EH (cell line): ENCODE measurements at places on chromosomes 1 and 21.
A peak's percentile ranks its signal among the peaks of the same experiment; 100 is the strongest.

GRCh38 chr1:197911111-197911856, 5.9 kb upstream of the LHX9 start:
- DNase-seq = peak; percentile 35

GRCh38 chr1:25799935-25800702, at the start of gene SELENON:
SELENON (plus strand) TSS chr1:25800193; CDS start chr1:25800231, 38 bp downstream.
- peak; percentile 67 for DNase-seq

- DNase-seq = peak; percentile 5
Measured at GRCh38 chr1:232844791-232845190, 39.6 kb downstream of the MAP10 start.

DNA sequence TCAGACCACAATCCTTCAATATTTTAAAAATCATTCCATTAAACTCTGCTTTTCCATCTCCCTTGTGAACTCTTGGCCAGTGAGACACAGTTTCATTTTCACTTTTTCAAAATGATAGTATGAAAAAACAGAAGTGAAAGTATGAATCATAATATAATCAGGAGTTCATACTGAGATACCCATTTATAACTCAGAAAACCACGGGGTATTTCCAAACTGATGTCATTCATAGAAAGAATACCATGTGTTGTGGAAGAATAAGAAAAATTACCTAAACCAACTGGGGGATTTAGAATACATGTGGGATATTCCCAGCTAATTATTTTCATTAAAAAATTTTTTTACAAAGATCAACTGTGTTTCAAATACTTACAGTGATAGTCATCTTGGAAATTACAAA, 149.9 kb downstream of the MRPL39 start:
- peak; percentile 22 for DNase-seq

- DNase-seq = no peak
Measured at GRCh38 chr1:101310506-101310905, 73.7 kb downstream of the S1PR1 start.

DNA sequence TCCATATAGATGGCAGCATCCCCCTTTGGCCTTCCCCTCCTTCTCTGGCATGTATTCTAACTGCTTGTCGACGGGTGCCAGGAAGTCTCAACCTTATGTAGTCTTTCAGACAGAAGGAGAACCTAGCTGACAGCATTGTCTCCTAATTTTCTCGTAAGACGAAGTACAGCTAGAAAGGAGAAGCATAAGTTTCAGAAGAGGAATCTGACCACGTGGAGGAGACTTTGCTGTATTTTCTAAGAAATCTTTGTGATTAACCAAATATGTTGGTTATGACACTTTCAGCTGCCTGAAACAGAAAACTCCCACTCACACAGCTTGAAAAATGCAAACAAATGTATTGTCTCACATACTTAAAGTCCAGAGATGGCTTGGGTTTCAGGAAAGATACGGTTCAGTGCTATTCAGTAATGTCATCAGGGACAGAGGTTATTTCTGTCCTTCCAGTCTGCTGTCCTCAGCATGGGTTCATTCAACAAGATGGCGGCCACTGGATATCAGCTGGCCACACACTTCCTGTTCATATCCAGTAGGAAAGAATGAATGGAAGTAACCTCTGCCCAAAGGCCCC, 109.5 kb upstream of the ZNF648 start:
- DNase-seq = no peak

DNA sequence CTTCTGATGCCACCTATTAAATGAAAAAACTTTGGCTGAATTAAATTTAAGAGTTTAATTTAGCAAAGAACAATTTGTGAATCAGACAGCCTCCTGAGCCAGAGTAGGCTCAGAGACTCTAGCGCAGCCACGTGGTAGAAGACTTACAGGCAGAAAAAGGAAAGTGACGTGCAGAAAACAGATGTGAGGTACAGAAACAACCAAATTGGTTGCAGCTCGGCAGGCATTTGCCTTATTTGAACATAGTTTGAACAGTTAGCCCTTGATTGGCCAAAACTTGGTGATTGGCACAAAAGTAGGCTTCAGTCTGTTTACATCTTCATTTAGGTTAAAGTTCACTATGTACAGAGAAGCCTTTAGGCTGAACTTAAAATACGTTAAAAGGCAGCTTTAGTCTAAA, 22.9 kb downstream of the TCP10L start:
- peak; percentile 88 for DNase-seq

GRCh38 chr1:163656095-163656759, 334.5 kb downstream of the NUF2 start:
- DNase-seq = no peak

DNA sequence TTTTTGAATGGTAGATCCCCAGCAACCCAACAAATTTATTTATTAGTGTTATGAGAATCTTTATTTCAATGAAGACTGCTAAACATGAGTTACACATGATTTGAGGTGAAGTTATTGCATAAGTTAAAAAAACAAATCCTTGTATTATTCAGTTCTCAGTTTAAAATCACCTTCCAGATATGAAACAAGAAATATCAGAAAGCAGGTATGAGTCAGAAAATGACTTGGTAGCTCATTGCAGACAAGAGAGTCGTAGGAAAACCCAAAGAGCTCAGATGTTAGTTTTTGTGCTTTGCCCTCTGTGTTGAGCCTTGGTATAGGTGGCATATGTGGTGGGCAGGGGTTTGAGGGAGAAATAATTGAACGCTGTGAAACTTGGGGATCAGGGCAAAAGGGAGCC, 339.4 kb downstream of the BRINP3 start:
- DNase-seq = no peak

GRCh38 chr1:209241487-209241886, 342.0 kb upstream of the CAMK1G start:
- DNase-seq = peak; percentile 18

- no peak for DNase-seq
Measured at GRCh38 chr1:19814681-19815503, at the start of gene RNF186. RNF186 (minus strand) TSS chr1:19815283; CDS start chr1:19815101, 182 bp downstream.

DNA sequence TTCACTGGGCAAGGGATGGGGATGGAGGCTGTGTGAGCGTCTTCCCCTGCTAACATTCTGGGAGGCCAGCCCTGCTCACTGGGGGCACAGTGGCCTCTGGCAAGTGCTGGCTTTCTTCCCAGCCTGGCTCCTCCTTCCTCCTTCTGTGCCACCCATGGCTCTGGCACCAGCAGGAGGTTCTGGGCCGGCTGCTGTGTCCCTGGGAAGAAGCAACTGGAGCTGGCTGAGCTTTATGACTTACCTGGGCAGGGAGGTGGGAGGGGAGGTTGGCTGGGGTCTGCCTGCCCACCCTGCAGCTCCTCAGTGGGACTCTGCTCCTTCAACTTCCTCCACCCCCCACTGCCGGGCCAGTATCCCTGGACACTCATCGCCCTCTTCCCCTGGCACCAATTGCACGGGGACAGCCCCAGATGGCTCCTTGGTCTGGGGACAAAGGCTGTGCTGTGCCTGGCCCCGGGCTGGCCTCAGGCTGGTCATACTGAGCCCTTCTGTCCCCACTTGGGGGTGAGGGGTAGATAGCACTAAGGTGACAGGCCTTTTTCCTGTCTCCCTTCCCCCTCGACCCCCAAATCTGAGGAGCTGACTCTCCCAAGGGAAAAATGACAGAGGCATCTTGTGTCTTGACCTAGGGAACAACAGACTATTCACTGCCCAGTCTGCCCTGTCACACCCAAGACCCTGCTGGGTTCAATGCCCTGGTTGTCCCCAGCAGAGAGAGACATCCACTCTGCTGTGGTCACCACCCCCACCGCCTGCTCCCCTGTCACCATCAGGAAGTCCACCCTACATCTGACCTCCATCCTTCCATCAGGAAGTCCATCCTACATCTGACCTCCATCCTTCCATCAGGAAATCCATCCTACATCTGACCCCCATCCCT, 14.4 kb downstream of the CDK18 start:
- DNase-seq = no peak

GRCh38 chr1:56535939-56536338, 43.4 kb downstream of the PLPP3 start:
- no peak for DNase-seq

- DNase-seq = peak; percentile 27
Measured at GRCh38 chr21:45407629-45408247, 2.8 kb downstream of the COL18A1 start.

- DNase-seq = peak; percentile 74
Measured at GRCh38 chr21:35682904-35683549, 377.3 kb downstream of the SETD4 start.

- DNase-seq = no peak
Measured at GRCh38 chr1:53763911-53764310, 24.9 kb upstream of the GLIS1 start.

DNA sequence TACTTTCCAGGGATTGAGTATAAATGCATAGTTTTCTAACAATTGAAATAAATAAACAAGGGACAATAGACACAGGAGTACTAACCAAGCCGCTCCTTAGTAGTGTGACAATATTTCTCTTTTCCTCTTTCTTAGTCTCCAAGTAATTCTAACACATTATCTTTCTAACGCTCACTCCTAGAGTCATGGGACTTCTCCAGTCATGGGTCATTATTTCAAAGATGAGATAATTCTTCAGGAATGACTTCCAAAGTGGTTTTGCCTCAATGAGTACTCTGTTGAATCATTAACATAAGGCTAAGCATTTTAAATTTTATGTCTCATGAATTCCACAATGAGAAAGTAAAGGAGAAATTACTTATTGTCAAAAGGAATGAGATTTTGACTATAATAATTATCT, 605.8 kb upstream of the ADAMTS5 start:
- DNase-seq = peak; percentile 93

GRCh38 chr21:33393348-33393747, 9.9 kb upstream of the IFNGR2 start:
- no peak for DNase-seq

DNA sequence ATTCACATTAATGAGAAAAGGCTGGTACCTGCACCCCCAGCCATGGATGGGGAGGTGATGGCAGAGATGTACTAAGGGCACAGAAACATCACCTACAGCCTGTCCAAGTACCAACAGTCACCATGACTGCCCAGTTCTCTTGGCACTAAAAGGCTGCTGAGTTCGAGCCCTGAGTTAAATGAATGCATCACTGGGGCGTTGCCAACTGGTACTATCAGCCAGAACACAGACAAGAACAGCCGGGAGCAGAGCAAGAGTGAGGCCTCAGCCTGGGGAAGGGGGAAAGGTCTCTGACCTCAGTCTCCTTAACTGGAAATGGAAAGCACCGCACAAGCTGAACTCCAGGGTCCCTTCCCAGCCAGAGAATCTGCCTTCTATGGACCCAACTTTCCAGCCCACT, 60.5 kb downstream of the GLIS1 start:
- no peak for DNase-seq

DNA sequence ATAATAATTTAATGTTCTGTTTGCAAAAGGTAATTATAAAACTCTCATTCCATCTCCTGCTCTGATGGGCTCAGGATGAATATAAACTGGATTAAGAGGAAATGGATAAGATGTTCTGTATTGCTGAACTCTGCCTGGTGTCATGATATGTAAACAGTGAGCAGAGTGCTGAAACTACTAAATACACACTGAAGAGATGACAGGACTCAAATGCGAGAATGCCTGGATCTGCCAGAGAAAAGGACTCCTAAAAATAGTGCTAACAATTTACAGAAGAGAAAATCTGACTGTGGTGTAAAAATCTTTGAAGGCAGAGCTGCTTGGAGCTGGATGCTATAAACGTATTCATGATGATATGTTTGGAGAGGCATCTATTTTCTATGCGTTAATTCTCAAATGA, 303.2 kb downstream of the RWDD3 start:
- DNase-seq = no peak

GRCh38 chr1:199422206-199422605, 605.3 kb upstream of the NR5A2 start:
- DNase-seq = peak; percentile 61

DNA sequence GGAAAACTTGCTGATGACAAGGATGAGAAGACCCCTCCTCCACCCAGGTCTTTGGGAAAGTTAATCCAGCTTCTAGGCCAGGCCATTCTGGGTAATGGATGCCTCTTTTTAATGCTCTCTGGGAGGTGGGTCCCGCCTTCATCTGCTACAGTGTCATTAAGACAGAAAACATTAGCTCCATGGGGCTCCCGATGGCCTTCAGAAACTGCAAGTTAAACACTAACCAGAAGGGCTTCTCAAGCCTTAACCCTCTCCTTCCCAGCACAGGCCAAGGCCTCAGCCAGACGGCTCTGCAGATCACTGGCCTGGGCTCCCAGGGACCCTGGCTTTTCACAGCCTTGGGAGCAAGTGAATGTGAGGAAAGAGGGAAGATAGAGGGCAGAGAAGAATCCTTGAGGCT, 364.9 kb downstream of the MATN1 start:
- no peak for DNase-seq

DNA sequence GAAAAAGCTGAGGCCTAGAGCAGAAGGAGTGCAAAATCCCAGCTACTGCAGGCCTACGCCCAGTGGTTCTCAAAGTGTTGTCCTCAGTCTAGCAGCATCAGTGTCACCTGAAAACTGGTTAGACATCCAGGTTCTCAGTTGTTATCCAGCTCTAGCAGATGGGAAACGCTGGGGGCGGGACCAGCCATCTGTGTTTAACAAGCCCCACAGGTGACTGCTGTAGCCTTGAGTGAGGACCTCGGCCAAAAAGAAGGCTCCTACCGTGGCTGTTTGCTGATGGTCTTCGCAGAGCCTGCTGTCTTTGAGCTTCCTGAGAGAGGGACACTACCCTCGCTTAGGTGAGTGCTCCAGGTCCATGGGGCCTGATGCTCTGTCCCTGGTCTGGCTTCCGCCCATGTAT, 69.7 kb downstream of the LRRN2 start:
- DNase-seq = no peak

DNA sequence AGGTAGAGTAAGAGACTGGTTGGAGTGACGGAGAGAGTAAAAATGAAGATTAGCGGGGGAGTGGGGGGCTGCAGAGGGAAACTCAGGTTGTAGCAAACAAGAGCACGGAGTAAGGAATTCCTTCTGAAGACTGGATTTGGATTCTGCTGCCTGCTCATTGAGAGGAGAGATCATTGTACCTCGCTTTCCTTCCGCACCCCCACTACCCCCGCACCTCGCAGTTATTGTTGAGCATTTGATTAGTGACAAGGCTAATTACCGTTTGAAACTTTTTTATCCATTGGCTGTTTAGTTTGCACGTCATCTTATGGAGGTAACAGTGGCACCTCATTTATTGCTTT, 463 bp downstream of the PRPF3 start:
- DNase-seq = no peak

- peak; percentile 74 for DNase-seq
Measured at GRCh38 chr1:29235955-29236711, at the start of gene PTPRU. PTPRU (plus strand) TSS chr1:29236522; CDS start chr1:29236645, 123 bp downstream.

DNA sequence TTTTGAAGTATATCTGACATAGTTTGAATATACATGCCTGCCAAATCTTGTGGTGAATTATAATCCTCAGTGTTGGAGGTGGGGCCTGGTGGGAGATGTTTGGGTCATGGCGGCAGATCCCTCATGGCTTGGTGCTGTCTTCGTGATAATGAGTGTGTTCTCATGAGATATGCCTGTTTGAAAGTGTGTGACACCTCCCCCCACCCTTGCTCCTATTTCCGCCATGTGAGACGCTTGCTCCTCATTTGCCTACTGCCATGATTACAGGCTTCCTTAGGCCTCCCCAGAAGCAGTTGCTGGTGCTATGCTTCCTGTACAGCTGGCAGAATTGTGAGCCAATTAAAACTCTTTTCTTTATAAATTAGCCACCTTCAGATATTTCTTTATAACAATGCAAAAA, 436.6 kb upstream of the BEND5 start:
- DNase-seq = no peak

GRCh38 chr1:228184152-228184551, 18.5 kb downstream of the IBA57 start:
- no peak for DNase-seq

GRCh38 chr1:81069856-81070255, 730.9 kb upstream of the ADGRL2 start:
- DNase-seq = no peak

GRCh38 chr1:36760081-36760480, 274.2 kb downstream of the GRIK3 start:
- DNase-seq = no peak
